Activated T-helper 1 cell treated with anti-CD3 and anti-CD28 coated beads, Interleukin-12 subunit alpha, Interleukin-12 subunit beta, Interleukin-2, Interleukin-4 antibody, amounts not matched to agents 30 ng/mL and 10 ng/mL and 1 ng/mL, durations not matched to agents 14 hours and 24 hours and 36 hours (primary cell): ENCODE measurements at places on chromosomes 6 and 20. TPM values are rescaled to one million over a fixed set of nuclear protein-coding genes. Genes with fewer than 3 reads are reported as not detected.

DNA sequence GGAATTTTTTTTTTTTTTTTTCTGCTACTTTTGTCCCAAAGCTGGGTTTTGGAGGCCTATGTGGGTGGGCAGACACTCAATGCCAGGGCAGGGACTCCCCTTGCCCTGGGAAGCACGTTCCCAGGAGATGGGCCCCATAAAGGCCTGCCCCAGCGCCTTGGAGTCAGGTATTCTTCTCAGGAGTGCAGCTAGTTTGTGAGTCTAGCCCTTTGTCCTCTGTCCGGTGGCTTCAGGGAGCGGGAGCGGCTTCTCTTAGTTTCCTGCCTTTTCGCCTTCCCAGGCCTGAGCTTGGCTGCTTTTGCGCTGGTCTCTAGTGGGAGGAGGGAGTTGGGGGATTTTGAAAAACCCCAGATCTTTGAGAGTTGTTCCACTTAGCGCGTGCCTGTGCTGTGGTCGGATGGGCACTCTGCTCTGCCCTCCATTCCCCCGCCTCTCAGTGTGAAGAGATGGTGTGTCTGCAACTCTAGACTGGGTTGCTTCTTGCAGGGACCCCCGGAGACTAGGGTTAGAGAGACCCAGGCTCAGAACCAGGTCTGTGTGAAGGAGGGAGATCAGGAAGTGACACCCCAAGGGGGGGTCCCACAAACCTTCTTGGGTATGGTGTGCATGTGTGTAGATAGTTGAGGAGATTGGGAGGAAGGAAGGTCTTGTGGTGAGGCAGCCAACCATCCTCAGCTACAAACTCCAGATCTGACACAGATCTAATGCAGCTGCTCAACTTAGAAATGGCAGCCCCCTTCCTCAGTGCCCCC is 1.3 kb downstream of the PLCG1 start:
- H3K4me1 ChIP-seq, result peaks cover 80% of the 10 kb centered on the region
- H3K4me3 ChIP-seq, result peak overlapping the region; percentile 95
- H3K36me3 ChIP-seq, result peaks cover 21% of the 10 kb centered on the region
- peak; percentile 37 for DNase-seq
- H3K27ac ChIP-seq, result peak overlapping the region; percentile 90

L3MBTL3 gene
- total RNA-seq, result 5.2 and 7.4 TPM in 2 replicates

DNA sequence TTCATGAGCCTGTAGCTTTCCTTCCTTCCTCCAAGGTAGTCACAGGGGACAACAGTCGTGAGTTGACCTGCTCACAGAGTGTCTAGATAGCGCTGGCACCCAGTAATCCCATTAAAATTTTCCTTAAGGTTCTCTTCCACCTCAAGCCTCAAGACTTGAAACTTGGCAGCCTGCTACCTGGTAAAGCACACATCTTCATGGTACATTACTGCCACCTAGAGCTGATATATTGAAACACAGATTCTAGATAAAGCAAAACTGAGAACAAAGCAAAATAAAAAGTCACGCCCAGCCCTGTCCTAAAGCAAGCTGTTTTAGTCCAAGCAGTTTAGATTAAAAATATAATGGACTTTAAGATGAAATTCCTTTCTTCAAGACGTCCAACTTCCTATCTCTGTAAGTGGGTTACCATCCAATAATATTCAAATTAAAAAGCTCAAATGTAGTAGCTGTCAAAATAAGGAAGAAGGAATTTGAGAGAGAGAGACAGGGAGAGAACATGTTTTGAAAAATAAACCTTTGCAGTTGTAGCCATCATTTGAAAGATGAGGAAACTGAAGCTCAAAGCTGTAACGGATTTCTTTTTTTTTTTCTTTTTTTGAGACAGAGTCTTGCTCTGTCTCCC is 50.7 kb upstream of the CD83 start:
- peak overlapping the region; percentile 32 for H3K4me3 ChIP-seq
- H3K27me3 ChIP-seq, result peaks cover 11% of the 10 kb centered on the region
- peaks cover 35% of the 10 kb centered on the region for H3K4me1 ChIP-seq
- peak overlapping the region; percentile 21 for H3K27ac ChIP-seq
- H3K36me3 ChIP-seq, result no peaks in the 10 kb centered on the region

DNA sequence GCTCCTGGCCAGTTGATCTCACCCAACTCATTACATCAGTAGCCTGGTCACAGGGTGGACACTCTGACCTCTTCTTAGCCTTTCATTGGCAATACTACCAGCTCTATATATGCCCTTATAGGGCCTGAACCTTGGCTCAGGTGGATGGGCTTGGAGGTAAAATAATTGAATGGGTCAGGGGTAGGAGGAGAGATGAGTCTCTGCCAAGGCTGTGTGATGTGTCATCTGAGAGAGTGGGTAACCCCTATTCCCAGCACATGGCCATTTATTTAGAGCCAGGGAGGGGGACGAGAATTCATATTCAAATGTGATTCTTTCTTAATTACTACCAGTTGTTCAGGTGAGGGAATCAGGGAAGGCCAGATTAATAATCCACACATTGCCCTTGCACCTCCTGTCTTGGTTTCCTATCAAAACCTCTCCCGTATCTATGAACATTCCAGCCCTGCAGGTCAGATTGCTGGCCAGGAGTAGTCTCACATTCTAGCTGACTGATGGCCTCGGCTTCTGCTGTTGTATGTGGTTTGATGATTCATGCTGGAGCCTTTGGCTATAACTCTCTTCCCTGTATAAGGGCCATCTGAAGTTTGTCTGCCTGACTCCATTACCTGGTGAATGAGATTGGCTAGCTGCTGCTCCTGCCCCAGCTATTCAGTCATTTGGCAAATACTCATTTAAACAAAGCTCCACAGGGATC is 13.4 kb downstream of the C20orf173 start:
- H3K4me3 ChIP-seq, result no peak overlapping the region
- H3K36me3 ChIP-seq, result peaks cover 12% of the 10 kb centered on the region
- H3K4me1 ChIP-seq, result no peaks in the 10 kb centered on the region
- no peaks in the 10 kb centered on the region for H3K27me3 ChIP-seq

- H3K4me3 ChIP-seq, result no peak overlapping the region
- peaks cover 12% of the 10 kb centered on the region for H3K27me3 ChIP-seq
- no peak overlapping the region for H3K27ac ChIP-seq
- H3K36me3 ChIP-seq, result peaks cover 5% of the 10 kb centered on the region
Measured at GRCh38 chr20:1469925-1470571, 3.4 kb upstream of the NSFL1C start.
